ENCODE measurements at places on chromosomes 2 and 18.

GRCh38 chr18:31685097-31686082 is 1.0 kb upstream of the B4GALT6 start:
- peak; percentile 65 for DNase-seq

GRCh38 chr2:213086571-213086970 is 64.8 kb downstream of the IKZF2 start:
- DNase-seq: no peak

DNA sequence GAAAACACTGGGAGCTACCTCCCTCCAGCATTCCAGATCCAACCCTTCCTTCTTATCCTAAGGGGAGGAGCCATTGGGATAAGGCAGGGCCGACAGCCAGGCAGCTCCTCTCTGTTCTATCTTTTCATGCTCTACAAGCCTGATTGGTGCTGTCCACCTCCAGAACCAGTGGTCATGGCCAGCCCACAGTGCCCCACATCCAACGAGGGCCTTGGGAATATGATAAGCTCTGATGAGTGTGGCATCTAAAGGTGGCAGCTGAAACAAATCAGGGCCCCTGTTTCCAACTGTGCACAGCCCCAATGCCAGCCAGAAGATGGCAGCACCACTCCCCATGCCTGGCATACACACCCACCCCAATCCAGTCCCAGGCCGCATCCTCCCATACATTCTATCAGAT is 329.3 kb downstream of the C1D start:
- DNase-seq: no peak

- no peak for DNase-seq
Observed at GRCh38 chr2:10549195-10549594, 101.1 kb upstream of the ODC1 start.

GRCh38 chr2:25879133-25879730 is 945 bp upstream of the ASXL2 start:
- DNase-seq: no peak

GRCh38 chr2:239716536-239717318 is 308.4 kb downstream of the NDUFA10 start:
- DNase-seq: no peak

GRCh38 chr2:96274355-96275056 is 8.5 kb downstream of the CIAO1 start:
- DNase-seq: no peak

- DNase-seq: no peak
Observed at GRCh38 chr18:13530879-13531387, 195.4 kb downstream of the FAM210A start.

DNA sequence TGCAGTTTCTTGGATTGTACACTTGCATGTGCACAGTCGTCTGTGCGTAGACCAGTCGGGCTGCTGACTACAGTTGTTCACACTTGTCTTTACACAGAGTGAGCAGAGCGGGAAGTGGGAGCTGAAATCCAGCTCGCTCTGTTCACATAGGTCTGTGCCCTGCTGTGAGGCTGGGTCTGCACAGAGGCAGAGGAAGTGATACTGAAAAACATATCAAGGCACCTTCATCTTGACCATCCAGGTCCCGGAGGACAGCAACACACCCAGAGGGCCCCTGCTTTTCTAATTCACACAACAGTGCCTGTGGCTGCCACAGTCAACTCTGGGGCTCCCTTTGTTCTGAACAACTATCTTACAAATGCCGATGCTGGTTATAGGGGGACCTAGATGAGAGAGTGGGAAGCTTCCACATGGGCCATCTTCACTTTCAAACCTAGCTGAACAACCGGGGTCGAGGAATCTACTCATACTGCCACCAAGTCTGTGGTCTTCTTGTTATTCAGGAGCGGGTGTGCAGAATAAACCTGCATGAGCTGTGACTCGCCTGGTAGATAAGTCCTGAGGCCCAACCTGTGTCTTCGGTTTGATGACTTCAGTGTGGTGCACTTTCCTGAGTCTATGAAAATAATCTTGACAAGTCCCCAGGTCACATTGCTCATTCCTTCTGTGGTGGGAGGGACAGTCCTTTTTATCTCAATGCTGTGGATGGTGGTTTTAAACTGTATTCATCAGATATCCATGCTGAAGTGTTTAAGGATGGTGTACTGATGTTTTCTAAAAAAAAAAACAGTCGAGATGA is 3.5 kb upstream of the ADNP2 start:
- DNase-seq: peak; percentile 46

- no peak for DNase-seq
Observed at GRCh38 chr18:49052891-49053644, 102.3 kb upstream of the SMAD7 start.

GRCh38 chr18:13163167-13163927 is 55.2 kb upstream of the LDLRAD4 start:
- no peak for DNase-seq

- DNase-seq: no peak
Observed at GRCh38 chr18:60804415-60804814, 431.8 kb upstream of the MC4R start.

- no peak for DNase-seq
Observed at GRCh38 chr18:45416168-45416567, 199.1 kb upstream of the SLC14A2 start.

- no peak for DNase-seq
Observed at GRCh38 chr2:124027182-124027581, 2.1 kb downstream of the CNTNAP5 start.

- peak; percentile 26 for DNase-seq
Observed at GRCh38 chr2:235746257-235746934, 252.6 kb downstream of the AGAP1 start.

DNA sequence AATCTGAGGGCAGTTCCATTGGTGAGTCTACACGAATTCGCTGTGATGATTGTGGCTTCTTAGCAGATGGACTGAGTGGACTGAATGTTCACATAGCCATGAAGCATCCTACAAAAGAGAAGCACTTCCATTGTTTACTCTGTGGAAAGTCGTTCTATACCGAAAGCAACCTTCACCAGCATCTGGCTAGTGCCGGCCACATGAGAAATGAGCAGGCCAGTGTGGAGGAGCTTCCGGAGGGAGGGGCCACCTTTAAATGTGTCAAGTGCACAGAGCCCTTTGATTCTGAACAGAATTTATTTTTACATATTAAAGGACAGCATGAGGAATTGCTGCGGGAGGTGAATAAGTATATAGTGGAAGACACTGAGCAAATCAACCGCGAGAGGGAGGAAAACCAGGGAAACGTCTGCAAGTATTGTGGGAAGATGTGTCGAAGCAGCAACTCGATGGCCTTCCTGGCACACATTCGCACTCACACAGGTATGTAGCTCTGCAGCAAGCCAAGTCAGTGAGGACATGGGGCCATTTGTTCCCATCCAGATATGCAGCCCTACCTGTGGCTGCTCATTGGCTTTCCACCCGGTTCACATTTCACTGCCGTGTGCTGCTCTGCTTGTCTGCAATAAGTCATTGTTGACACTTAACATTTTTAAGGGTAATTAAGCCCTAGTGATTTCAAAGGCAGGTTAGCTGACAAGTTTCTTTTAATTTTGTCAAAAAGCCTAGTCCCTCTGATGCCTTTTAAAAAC is 37.7 kb downstream of the ZNF407 start:
- DNase-seq: no peak

- no peak for DNase-seq
Observed at GRCh38 chr2:68330691-68331090, 10.9 kb upstream of the CNRIP1 start.

- DNase-seq: no peak
Observed at GRCh38 chr2:178550352-178550751, 70.1 kb downstream of the PLEKHA3 start.

DNA sequence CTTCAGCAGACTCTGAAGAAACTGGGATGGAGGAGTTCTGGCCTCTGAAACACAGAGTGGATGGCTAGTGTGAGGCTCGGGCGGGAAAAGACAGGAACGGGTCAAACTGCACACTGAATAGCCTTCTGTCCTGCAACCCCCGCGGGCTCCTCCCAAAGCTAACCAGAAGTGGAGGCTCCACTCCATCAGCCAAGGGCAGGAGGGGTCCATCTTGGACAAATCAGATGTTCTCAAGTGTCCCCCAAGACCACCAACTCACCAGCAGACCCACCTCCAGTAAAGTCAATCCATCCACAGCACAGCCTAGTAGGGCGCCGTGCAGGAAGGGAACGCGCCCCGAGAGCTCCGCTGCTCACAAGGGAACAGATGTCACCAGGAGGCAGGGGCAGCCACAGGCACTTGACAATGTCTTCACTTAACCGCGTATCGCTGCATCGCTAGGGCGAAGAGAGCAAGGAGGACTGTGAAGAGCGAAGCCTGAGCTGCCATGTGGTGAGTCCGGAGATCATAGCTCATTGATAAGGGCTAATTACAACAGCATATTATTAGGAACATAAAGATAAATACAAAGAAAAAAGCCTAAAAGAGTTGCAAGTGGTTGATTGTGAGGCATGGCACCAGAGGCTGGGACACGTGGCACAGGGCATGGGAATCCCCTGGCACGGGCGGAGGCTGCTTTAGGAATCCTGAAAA is 494.6 kb upstream of the MYT1L start:
- DNase-seq: no peak

DNA sequence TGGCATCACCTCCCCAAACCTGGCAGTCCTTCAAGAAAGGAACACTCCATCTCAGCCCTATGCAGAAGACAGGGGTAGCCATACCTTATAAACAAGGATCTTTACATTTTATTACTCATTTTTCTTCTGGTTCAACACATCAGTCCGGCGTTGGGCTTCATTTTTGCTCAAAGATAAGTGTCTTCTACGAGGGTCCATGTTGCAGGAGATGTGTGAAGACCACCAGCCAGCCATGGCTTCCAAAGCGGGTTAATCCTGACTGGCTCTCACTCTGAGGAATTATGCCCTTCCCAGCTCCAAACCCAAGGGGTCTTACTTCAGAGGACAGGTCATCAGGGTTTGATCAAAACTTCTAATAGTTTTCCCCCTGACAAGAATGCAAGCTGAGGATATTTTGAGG is 23.9 kb upstream of the GNAL start:
- no peak for DNase-seq

DNA sequence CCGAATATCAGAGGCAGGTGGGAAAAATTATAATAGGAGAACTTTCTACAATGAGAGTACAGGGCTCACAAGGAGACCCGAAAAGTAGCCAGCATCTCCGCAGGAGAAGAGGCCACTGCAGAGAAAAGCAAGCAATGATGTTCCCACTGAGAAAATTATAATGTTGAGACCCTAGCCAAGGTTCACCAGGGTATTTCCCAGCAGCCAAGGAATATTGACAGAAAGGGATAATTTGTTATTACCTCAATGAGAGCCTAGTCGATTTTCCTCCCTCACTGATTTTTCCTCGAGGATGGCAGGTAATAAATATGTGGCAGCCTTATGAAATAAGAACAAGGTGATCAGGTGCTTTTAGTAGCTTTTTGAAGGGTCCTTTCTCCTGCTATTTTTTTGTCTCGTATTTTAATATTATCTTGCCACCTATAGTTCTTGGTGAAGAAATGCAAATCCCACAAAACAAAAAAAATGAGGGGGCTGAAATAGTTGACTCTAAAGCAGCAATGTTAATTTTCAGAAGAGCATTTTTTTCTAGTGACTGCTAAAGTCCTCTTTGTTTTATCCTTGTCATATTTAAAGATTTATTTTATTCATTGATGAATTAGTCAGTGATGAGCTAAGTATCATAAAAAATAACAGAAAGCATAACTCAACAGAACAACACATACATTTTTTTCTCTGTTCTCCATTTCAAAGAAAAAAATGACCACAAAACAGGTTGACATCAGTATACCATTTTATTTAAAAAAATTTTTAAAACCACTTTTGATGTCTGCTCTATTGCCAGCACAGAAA is 215.4 kb downstream of the KCNE4 start:
- no peak for DNase-seq

DNA sequence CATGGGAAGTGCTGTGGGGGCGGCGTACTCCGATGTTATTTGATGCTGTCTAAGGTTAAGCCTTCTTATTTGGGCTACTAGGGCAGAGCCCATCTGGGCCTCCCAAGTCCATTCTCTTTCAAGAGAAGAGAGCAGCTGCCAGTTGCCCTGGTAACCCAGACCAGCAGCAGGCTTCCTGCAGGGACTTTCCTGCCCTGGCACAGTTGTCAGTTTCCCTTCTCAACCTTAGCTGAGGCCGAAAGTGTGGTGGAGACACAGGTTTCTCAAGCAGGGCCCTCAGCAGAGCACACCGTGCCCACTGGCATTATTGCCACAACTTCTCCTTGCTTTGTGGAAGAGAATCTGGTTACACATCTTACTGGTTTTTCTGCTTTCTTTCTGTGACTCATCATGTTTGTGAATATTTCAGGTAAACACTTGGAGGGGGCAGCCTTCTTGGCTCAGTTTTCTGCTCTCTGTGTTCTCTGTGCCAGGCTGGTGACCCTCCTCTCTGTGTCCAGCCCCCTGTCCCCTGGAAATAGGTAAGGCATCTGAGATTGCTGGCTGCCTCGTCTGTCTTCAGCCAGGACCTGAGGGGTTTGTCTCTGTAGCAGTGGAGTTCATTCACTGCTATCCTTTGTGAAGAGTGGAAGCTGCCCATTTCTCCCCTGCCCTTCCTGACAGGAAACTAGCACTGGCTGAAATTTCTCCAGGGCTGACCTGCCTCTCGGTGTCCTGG is 111.0 kb downstream of the B3GNT2 start:
- DNase-seq: peak; percentile 60

DNA sequence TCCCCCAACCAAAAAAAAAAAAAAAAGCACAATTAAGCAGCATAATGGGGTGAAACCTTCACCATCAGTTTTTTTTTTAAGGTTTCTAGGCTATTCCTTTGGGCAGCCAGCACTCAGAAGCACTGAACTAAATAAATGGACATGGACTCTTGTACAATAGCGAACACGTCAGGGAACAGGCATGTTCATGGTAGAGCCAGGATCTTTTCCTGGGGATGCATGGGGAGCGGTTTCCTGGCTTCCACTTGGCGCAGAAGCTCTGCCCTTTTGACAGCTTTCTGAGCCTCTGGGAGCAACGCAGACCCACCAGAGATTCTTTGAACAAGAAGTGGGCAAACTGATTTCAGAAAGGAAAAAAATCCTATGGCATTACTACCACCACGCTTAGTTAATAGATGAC is 35.0 kb downstream of the ALPK2 start:
- no peak for DNase-seq

GRCh38 chr2:26913999-26914658 is 56.3 kb upstream of the MAPRE3 start:
- no peak for DNase-seq

- DNase-seq: no peak
Observed at GRCh38 chr2:216242365-216242764, 129.9 kb downstream of the MARCHF4 start.

DNA sequence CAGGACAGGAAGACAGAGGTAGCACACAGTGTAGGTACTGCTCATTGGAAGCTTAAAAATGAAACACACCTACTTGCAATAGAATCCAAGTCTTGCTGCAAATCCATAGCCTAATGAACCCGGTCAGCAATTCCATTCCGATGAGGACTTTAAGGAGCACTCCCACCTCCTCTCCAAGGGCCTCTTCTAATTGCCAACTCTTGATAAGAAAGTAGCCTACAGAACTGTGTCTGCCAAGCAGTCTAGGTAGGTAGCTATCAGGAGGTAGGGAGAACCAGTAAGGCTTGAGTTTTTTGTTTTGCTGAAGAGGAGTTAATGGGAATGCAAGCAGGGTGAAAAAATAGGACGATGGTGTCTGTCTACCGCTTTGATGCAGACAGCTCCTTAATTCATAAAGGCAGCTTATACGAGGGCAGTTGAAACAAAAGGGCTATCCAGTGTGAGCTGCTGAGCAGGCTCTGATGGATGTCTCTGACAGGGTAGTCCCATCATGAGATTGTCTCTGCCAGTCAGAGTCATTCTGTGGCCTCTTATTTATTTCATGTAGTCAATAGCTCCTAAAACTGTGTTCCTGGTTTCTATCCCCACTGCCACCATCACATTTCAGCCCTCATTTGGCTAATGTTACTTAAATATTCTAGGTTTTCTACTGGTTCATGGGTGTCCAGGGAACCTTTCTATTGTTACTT is 155.6 kb upstream of the DNMT3A start:
- no peak for DNase-seq

- DNase-seq: no peak
Observed at GRCh38 chr2:37665043-37665442, 6.4 kb downstream of the CDC42EP3 start.
